Forelimb muscle (tissue), 1 donor: ENCODE measurements at places on chromosomes 13 and 19. TPM values are rescaled to one million over a fixed set of nuclear protein-coding genes. Genes with fewer than 3 reads are reported as not detected.

DNA sequence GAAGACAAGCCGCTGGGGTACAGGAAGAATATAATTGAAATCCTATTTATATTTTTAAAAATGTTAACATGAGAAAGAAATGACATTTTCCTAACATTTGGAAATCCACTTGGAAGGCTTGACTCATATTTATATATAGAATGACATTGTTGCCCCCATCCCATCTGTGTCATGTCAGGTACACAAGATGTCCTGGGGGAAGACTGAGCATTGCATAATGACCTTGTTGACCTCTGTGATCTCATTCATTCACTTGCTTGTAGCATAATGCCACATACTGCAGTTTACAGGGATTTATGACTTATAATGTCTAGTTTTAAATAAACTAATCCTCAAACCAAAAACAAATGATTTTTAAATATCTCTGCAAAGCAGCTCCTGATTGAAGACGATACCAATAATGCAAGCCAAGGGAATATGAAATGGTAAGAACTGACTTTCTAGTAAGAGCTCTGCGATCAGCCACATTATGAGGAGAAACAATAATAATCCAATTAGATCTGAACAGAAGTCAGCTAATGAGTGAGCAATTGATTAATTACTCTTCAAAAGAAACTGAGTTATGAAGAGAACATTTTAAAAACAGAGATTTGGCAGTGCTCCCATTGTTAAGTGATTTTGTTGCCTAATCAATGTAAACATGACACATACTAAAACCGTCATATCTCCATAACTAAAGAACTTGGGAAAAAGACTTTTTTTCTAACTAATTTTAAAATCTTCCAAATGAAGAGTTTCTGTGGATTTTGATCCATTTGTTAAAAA lies 21.2 kb upstream of the VWA8 start:
- DNase-seq = no peak

DNA sequence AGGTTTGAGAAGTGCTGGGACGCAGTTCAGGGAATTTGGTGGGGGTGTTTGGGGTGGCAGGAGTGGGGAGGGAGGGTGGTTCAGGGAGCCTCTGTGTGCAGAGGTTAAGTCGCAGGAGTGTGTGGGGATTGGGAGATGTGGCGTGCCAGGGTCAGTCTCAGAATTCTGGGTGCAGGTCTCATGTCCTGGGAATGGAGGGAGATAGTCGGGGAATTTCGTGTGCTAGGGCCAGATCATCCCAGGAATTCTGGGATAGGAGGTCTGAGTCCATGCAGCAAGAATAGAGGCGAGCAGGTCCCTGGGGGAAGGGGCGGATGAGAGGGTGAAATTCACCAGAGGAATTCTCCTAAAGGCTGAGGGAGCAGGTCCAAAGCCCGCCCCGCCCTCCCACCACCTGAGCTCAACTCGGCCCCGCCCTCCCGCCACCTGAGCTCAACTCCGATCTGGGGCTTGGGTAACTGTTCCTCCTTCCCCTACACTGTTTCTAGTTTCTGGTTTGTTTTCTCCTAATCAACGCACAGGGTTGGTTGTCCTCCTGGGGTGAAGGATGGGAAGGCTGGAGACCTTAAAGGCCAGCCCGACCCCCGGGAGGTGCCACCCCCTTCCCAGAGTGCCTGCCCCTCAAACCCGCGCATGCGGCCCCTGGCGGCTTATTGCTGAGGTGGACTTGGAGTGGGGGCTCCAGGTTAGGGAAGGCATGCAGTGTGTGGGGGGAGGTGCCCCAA lies 15.2 kb downstream of the KCNC3 start:
- DNase-seq = no peak

DNA sequence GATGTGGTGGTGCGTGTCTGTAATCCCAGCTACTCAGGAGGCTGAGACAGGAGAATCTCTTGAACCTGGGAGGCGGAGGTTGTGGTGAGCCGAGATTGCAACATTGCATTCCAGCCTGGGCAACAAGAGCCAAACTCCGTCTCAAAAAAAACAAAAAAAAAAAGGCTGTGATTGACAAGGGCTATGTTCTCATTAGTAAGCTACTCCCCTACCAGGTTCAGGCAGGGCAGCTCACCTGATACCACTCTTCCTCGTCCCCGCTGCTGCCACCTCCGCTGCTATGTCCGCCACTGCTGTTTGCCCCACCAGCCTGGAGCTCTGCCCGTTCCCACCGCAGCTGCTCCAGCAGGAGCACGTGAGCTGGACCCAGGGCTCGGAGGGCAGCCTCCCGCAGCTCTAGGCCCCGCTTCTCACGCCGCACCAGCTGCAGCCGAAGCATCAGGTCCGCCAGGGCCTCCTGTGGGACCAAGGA lies 9.4 kb downstream of the USHBP1 start:
- no peak for DNase-seq

DNA sequence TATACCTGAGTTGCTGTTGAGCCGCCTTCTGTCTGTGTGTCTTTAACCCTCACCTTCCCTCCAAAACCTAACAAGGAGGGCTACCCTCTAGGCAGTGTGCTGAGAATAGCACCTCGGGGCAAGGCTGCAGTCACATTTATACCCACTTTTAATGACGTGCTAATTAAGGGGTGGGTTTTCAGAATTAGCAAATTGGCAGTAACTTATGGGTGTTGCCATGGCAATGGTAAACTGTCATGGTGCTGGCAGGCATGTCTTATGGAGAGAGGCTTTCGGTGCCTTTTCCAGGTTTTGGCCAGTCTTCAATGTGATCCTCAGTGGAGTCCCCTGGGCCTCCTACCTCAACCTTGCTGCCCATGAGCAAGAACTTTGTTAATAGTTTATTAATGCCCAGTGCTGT lies 1.2 kb upstream of the PNMA8A start:
- no peak for DNase-seq

GRCh38 chr13:57996717-57997116 lies 365.2 kb downstream of the PCDH17 start:
- no peak for DNase-seq

DNA sequence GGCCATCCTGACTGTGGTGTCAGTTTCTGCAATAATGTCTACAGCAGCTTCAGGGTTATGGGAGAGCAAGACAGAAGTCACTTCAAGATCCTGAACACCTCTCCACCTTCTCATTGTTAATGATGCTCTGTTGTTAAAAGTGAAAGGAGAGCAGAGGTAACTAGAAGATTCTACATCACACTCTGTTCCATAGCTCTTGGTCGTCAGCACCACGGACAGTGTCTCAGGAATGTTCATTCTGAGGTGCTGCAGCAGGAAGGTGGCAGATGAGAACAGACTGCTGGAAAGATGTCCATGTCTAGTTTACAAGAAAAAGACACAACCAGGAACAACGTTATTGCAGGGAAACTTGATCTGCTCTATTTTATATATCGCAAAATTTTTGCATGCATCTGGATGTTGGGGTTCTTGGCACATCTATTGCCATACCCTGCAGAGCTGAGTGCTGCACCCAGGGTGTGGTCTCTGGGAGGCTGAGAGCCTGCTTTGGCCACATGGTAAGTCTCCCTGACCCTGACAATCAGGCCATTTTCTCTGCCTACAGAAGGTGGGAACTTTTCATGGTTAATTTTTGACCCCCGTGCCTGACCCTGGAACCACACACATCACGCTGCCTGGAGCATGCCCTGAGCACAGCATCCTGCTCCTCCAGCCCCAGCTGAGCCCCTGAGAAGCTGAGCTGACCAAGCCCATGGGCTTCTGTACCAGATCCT lies 12.7 kb downstream of the CEACAM21 start:
- no peak for DNase-seq

DNA sequence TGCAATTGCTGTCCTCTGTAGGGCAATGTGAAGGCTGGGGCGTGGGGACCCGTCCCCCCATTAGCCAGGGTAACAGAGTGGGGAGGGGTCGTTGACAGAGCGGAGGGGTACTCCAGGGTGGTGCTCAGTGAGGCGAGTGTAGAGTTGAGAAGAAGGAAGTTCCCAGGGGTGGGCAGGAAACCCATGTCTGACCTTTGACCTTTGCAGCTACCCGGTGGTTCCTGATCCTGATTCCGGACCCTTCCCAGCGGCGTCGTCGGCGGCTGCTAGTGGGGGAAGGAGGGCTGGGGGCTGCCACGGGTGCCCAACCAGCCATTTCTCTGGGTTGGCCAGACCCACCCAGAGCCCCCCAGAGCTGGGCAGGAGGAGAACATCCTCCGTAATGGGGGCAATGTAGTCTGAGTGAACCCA lies 2.1 kb upstream of the PLVAP start:
- no peak for DNase-seq

DNA sequence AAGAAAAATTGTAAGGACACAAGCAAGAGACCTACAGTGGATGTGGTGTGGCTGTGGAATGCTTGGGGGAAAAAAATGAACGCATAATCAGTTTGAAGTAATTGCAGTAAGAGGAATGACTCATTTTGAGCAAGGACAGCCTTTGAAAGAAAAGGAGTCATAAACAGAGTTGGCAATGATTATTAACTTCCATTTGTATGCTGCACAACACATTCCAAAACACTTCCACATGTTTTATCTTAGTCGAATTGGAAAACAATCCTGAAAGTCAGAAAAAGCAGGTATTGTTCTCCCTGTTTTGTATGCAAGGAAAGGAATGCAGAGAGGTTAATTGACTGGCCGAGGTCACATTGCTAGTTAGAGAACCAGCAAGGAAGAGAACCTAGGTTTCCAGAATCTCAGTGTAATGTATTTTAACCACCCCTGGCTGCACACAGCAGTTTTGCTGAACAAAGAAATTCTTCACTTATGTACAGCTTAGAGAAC lies 630.0 kb upstream of the MIR17HG start:
- DNase-seq = no peak

GRCh38 chr13:78131811-78132210 lies 213.2 kb upstream of the EDNRB start:
- no peak for DNase-seq

- no peak for DNase-seq
These were observed 3.6 kb downstream of the UQCR11 start for GRCh38 chr19:1601613-1602064.

DNA sequence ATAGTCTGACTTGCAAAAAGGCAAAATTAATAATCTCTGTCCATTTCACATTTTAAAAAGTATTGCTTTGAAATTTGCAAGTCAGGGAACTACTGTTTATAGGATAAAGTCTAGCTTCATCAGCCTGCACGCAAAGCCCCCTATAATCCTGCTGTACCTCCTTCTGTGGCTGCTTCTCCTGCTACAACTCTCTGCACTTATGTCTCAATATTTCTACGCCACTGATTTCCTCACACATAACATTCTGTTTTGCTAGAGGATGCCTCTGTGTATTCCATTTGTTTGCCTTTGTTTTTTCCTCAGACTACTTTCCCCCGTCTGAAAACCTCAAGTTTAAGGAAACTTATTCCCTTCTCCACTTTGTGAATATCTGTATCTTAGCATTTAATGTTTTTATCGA lies 389.9 kb downstream of the RFC3 start:
- no peak for DNase-seq

- DNase-seq = no peak
These were observed 4.7 kb downstream of the PRKACA start for GRCh38 chr19:14112809-14113385.

- DNase-seq = no peak
These were observed 199.8 kb downstream of the DNAJC15 start for GRCh38 chr13:43223216-43223615.

GRCh38 chr13:106568299-106569003 lies 514 bp upstream of the ARGLU1 start:
- DNase-seq = no peak

DNA sequence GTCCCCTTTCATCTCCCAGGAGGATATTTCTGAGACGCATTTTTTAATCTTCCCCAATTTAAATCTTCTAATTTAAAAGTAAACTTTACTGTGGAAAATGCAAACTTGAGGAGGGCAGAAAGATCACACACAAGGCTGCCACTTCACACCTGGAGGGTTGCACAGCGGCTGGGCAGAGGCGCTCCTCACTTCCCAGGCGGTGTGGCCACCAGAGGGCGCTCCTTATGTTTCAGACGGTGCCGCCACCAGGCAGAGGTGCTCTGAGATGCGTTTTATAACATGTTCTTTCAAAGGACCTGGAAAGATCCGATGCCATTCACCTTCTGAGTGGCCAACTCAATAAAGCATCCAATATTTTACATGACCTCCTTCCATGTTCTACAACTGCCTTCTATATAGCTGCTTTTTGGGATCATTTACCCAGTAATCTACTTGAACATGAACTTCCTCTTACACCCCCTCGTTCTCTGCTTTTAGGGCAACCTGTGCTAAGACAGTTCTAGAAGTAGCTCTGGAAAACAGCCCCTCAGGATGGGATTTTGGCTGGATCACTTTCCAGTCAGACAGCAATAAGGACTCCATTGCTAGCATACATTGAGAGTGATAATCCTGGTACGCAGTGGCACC lies 14.8 kb upstream of the MTUS2 start:
- DNase-seq = no peak

DNA sequence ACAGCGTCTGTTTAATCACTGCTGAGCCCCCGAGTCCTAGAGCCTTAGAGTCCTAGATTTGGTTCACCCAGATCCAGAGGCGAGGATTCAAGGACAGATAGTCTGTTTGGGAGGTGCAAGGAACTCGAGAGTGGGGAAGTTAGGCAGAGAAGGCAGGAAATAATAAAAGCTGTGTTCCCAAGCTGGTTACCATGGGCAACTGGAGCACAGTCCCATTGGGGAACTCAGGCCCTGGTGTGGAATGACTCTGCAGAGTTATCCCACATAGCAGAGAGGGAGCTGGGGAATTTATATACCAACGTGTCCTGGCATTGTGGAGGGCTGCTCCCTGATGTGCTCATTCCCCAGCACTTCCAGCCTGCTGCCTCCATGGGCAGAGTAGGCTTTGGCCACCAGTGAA lies 9.7 kb downstream of the IGSF23 start:
- no peak for DNase-seq

GRCh38 chr13:44380404-44381165 lies 7.0 kb downstream of the SERP2 start:
- DNase-seq = no peak

DNA sequence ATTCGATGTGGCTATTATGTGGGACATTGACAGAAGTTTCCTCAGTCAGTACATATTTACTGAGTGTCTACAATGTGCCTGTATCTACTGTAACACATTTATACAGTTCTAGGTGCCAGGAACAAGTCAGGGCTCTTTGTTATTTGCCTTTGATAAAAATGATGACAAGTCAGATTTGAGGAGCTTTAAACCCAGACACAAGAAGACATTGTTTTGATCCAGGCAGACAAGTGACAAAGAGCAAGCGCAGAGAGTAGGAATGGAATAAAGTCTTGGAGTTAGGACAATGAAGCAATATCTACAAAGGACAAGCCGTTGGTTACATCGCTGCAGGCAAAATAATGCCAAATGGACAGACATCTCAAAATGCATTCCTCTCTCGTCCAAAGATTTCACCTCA lies 70.1 kb downstream of the ITGBL1 start:
- DNase-seq = no peak

GRCh38 chr19:7699417-7700401 lies 2.2 kb downstream of the FCER2 start:
- DNase-seq = no peak

GRCh38 chr13:32376642-32377415 lies 51.1 kb downstream of the N4BP2L1 start:
- DNase-seq = no peak

- DNase-seq = no peak
These were observed 608 bp downstream of the MYADM start for GRCh38 chr19:53868091-53868891.

GRCh38 chr13:32491028-32491427 lies 47.6 kb downstream of the N4BP2L2 start:
- DNase-seq = no peak

The TRPC4 gene
- 0.37 TPM for polyA plus RNA-seq

The RASGRP4 gene
- 2.3 TPM for polyA plus RNA-seq

The MIR17HG gene
- 3.4 TPM for polyA plus RNA-seq

The FGF9 gene
- polyA plus RNA-seq = 10.9 TPM

The HRC gene
- polyA plus RNA-seq = 178 TPM

The FLT3LG gene
- 3.2 TPM for polyA plus RNA-seq

The MAB21L1 gene
- polyA plus RNA-seq = 7.0 TPM

The PGLYRP2 gene
- not detected for polyA plus RNA-seq

The ZIK1 gene
- polyA plus RNA-seq = 4.8 TPM

The ZNF99 gene
- 0.24 TPM for polyA plus RNA-seq

The FSTL3 gene
- 17.8 TPM for polyA plus RNA-seq

The GRK1 gene
- polyA plus RNA-seq = 0.28 TPM
